ENCODE measurements at places on chromosomes 3 and 15.
A peak's percentile ranks its signal among the peaks of the same experiment; 100 is the strongest.

DNA sequence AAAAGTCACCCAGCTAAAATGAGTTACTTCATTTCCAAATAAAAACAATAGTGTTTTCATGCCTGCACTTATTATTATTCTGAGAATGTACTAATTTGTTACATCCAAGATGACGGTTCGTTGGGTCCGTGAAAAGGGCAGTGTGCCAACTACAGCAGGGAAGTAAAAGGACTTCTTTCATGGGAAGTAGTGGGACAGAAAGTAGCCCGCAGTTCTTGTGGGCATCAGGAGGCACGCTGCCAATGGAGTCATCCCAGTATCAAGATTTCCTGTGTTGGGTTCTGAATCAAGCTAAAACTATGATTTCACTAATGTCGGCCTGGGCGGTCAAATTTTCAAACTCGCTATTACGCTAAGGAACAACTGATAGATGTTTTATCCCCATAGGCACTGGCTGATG lies 254.5 kb upstream of the SOX2 start:
- no peak for DNase-seq

GRCh38 chr15:66673410-66674322 lies 28.4 kb upstream of the SMAD6 start:
- peak; percentile 63 for DNase-seq

- no peak for DNase-seq
These were observed 130.3 kb downstream of the NUP210 start for GRCh38 chr3:13289771-13290285.

- no peak for DNase-seq
These were observed 92.8 kb upstream of the TNFSF10 start for GRCh38 chr3:172616031-172616461.

- DNase-seq: no peak
These were observed 885.4 kb downstream of the PDCD6IP start for GRCh38 chr3:34683851-34684250.

DNA sequence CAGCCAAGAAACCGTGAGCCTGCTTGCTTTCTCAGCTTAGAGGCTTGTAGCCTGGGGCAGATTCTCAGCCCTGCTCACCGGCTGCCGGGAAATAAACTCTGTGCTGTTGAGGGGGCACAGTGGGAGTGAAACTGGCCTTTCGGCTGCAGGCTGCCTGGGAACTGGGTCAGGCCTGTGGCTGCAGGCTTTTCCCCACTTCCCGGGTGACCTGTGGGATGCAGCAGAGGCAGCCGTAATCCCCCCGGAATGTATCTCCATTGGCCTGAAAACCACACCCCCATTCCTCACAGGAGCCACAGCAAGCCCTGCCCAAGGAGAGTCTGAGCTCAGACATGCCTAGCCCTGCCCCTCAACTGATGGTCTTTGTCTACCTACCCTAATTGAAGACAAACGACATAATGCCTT lies 110.9 kb downstream of the STXBP5L start:
- no peak for DNase-seq

DNA sequence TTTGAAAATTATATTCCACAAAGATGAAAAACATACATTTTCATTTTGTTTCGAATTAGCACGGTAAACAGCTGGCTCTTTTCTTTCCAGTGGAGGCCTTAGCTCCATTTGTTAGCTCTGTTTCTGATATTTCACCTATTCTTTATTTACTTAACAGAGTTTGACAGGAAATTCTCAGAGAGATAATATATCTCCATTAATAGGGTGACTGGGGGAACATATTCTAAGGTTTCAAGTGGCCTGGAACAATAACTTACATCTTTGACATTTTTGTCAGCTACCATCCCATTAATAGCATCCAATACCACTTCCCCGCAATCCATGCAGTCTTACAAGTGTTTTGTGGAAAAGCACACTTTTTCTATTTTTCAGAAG lies 577.6 kb upstream of the MDFIC2 start:
- no peak for DNase-seq

DNA sequence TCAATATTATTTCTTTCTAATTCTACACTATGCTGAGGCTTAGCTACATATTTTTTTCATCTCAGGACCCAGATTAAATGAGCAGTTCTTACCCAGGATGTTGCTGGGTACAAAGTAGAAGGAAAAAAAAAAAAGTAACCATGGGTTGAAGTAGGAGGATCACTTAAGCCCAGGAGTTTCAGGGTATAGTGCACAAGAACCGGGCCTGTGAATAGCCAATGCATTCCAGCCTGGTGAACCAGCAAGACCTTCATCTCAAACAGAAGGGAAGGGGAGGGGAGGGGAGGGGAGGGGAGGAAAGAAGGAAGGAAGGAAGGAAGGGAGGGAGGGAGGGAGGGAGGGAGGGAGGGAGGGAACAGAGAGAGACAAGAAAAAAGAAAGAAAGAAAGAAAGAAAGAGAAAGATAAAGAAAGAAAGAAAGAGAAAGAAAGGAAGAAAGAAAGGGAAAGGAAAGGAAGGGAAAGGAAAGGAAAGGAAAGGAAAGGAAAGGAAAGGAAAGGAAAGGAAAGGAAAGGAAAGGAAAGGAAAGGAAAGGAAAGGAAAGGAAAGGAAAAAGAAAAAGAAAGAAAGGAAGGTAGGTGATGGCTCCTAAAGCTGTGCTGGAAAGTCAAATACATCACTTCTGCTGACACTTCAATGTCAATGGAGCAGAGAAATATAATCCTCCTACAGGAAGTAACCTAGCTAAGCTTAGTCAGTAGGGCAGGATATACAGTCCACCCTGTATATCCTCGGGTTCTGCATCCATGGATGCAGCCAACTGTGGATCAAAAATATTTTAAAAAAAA lies 206.8 kb upstream of the TGFBR2 start:
- DNase-seq: peak; percentile 31

GRCh38 chr3:37640636-37641375 lies 220.9 kb upstream of the CTDSPL start:
- no peak for DNase-seq

DNA sequence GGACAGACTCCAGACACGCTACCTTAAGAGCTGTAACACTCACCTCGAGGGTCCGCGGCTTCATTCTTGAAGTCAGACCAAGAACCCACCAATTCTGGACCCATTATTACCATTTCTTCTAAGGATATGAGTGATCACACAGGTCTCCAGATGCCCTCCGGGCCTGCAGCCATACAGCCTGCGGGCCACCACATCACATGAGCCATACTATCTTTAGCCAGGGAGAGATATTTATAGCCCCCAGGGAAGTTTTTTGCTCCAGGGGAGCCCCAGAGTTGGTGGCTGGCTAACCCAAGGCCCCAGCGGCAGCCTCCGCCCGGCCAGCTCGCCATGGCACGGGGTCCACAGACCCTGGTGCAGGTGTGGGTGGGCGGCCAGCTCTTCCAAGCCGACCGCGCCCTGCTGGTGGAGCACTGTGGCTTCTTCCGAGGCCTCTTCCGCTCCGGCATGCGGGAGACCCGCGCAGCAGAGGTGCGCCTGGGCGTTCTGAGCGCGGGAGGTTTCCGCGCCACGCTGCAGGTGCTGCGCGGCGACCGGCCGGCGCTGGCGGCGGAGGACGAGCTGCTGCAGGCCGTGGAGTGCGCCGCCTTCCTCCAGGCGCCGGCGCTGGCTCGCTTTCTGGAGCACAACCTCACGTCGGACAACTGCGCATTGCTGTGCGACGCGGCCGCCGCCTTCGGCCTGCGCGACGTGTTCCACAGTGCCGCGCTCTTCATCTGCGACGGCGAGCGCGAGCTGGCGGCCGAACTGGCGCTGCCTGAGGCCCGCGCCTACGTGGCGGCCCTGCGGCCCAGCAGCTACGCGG lies at the start of gene KBTBD13:
TSS of gene KBTBD13 (plus strand) at position 261 of the 805 bp plus-strand sequence. CDS start at position 331, 70 bp downstream.
- DNase-seq: no peak

- peak; percentile 27 for DNase-seq
These were observed 141.5 kb downstream of the GADL1 start for GRCh38 chr3:30752970-30753369.

DNA sequence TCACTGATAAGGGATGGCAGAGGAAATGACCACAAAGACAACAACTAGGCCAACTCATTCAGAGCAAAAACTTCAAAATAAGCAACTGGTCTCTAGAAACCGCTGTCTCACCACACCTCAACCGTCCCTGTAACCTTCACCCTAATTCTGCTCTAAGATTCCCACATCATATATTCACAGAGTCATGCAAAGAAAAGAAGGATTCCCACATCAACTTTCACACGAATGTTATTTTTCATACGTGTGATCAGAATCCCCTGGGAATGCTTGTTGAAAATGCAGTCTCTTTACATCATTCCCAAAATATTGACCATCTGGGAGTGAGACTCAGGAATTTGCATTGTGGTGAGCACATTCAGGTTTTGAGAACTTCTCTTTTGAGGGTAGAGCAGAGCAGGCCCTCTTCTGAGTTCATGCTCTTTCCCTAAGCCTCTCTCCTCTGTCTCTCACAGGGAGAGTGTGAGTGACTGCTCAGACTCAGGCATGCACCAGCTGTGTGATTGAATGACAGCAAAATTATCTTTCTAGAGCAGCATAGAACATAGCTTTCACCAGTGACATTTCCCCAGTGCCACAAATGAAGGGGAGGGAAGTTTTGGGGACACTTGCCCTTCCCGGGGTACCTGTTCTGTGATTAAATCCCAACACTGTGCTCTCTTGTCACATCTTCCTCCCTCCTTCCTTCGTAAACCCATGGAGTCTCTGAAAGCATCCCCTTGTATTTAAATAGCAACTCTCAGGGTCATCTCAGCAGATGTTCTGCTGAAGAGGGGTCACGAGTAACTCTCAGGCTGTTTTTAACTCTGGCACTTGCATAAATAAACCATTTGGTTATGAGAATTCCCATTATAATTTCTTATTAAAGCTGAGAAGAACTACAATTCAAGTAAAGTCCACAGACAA lies 170.9 kb downstream of the PLCL2 start:
- no peak for DNase-seq

DNA sequence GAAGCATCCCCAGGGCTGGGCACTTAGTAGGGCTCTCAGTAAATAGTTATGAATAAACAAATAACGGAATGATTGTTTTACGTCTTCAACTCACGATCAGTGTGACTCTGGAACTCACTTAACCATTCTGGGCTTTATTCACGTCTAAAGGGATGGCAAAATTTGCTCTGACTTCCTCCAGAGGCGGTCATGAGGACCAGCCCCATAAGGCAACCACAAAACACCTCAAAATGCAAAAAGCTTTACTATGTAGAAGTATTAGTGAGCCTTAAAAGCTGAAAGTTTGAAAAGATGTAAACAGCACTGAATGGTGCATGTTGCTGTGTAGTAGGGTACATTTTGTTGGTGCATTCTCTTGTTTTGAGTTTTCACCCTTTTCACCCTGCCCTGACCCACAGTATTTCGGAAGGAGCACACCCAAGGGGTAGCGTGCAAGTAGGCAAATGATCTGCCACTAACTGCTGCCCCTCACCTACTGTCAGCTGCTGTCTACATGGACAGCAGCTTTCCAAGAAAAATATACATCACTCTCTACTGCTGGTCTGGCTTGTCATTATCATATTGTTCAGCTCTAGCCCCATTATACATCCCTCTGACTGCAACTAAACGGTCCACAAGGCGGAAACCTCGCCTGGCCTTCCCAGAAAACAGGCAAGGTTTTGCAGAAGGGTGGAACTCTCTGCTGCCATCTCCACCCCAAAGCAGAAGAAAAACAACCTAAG lies 308.5 kb upstream of the PROK2 start:
- DNase-seq: no peak

DNA sequence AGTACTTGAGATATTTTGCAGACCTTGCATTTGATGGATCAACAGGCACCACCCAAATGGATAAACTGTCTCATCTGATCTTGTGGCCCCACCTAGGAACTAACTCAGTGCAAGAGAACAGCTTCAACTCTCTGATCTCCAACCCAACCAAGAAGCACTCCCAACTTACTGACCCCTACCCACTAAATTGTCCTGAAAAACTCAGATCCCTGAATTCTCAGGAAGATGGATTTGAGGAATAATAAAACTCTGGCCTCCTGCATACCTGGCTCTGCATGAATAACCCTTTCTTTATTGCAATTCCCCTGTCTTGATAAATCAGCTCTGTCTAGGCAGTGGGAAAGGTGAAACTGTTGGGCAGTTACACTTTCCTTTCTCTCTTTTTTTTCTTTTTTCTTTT lies 247.9 kb downstream of the ZPLD1 start:
- no peak for DNase-seq

DNA sequence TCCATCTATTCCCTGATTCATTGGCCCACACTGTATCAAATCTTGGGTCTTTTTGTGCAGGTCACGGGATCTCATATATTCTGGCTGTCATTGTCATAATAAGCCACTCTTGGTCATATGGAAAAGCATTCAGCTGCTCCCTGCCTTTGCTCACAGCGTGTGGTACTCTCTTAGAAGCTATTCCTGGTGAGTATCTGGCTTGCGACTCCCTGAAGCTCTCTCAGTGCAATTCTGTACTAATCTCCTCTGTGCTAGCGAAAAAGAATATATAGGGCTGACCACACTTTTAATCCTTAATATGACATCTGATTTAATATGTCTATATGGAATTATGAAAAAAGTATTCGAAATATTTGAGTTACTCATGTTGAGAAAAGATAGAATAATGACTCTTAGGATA lies 440.8 kb upstream of the GBE1 start:
- no peak for DNase-seq

GRCh38 chr3:29453284-29454001 lies 172.6 kb downstream of the RBMS3 start:
- no peak for DNase-seq

- peak; percentile 38 for DNase-seq
These were observed 471.8 kb downstream of the MFSD1 start for GRCh38 chr3:159273608-159274007.

DNA sequence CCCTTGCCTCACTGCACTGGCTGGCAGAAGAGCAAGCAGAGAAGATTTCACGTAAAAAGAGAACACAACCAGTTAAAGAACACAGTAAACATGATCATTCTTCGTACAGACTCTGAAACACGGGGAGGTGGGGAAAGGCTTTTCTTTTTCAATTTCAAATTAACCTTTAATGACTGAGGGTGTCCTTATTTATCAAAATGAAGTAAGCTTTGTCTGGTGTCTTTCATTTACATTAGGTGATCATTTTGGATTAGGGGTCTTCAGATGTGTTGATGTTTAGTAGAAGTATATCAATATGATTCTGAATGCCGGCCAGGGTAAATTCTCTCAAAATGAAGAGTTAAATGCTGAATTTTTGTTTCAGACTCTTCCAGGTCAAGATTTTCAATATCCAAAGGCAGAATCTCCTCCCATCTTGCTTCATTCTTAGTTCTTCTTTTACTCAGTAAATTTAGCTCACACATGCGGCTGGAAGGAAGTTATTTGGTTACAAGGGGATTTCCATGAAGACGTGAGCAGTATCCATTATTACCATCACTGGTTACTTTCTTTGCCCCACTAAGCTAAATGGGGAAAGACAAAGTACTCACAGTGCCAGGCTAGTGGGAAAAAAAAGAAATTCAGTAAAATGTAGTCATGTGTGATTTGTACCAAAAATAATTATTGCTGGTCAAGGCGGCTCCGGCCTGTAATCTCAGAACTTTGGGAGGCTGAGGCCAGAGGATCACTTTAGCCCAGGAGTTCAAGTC lies 272.2 kb upstream of the NR2F2 start:
- DNase-seq: no peak

- DNase-seq: no peak
These were observed 84.1 kb upstream of the ARHGEF3 start for GRCh38 chr3:56885879-56886278.

- peak; percentile 76 for DNase-seq
These were observed 300.6 kb downstream of the SATB1 start for GRCh38 chr3:18124501-18124900.

All from NCI-H226 (cell line).